ENCODE measurements at places on chromosomes 1 and 21.

DNA sequence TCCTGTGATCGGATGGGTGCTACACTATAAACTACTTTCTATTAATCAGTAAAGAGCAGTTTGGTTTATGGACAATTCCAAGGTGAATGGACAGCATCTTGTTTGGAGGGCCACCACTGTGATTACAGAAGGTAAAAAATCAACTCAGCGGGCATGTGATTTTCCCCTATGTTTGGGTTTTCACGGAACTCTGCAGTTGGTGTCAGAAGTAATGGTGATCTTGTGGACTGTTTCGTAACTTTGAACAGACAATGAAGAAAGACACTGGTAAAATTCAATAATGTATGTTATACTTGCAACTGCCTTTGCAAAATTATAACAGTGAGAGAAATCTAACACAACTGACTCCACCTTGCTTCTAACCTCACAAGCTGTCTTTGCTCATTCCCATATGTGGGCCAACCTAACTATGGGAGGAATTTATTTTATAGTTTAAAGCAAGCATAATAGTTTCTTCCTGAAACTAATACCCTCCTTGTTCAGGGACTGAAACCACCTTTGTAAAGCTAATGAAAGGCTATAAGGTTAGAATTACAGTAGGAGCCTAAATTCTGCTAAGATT, 53.2 kb downstream of the TRIM33 start:
- DNase-seq: no peak

GRCh38 chr1:44594871-44595735, 79.2 kb downstream of the TMEM53 start:
- no peak for DNase-seq

DNA sequence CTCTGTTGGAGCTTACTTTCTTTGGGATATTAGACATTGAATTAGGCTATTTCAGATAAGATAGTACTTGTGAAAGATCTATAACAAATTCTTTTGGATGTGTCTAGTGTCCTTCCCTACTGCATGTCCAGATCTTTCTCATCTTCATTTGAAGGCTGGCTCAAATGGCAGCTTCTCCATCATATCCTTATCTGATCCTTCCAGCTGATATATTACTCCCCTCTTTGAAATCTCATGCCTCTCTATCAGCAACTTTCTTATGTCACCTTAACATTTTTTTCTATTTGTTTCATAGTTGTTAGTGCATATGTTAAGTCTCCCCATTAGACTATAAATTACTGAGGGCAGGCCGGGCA, 17.5 kb downstream of the CAP1 start:
- DNase-seq: no peak

DNA sequence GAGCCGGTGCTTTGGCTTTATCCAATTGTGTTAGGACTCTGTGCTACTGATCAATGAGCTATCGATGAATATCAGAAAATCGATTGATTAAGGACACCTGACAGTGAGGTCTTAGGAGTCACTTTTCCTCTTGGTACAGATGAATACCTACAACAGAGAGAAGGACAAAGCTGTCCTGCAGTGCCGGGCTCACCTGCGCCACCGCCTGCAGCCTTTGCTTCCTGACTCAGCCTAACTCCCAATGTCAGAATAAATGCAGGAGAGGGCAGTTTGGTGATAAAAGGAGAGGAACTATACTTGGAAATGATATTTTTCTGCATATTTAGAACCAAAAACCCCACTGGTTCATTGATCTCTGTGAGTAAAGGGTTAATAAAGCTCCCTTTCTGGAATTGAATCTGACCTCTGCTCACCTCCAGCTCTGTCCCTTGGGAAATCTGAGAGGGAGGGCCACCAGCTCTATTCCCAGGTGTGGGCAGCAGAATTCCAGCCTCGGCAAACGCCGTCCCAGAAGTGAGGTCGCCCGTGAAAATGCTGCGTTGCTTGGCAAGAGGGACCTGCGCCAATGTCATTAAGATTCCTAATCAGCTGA, 39.3 kb downstream of the POFUT2 start:
- no peak for DNase-seq

DNA sequence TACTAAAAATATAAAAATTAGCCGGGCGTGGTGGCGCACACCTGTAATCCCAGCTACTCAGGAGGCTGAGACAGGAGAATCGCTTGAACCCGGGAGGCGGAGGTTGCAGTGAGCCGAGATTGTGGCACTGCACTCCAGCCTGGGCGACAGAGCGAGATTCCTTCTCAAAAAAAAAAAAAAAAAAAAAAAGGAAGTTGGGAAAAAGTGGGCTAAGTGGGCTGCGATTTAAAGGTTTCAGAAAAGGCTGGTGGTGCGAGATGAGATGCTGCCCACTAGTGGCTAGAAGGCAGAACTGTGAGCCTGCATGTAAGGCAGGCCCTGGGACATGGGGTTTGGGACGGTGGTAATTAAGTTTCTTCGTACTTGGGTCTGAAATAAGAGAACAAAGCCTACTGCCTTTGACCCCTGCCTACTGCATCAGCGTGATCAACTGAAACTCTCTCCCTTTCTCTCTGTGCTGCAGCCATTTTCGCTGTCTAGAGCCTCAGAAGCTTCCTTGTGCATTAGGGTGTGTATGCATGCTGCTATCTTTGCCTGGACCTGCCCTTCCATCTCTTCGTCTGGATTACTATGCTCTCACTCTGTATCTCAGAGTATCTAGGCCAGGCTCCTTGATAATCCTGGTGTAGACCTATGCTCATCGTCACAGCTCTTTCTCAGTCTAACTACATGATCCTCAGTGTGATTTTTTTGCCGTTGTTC, 12.4 kb downstream of the FMOD start:
- DNase-seq: no peak

DNA sequence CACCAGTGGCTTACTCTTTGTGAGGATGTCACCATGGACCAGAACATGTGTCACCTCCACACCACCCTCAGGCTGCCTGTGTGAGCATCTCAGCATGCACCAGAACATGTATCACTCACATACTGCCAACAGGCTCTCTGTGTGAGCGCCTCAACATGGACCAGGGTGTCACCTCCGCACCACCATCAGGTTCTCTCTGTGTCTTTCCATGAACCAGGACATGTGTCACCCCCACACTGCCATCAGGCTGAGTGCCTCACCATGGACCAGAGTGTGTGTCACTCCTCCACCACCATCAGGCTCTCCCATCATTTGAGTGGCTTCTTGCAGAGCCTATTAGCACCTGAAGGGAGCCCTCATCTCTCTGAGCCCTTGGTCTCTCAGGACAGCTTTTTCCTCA, 125.2 kb downstream of the ZNF648 start:
- DNase-seq: no peak

- no peak for DNase-seq
Observed at GRCh38 chr1:44251989-44252671, 38.9 kb downstream of the DMAP1 start.

- DNase-seq: no peak
Observed at GRCh38 chr1:221783936-221784335, 42.0 kb upstream of the DUSP10 start.

GRCh38 chr1:171113382-171113781, 22.7 kb downstream of the FMO3 start:
- DNase-seq: no peak

DNA sequence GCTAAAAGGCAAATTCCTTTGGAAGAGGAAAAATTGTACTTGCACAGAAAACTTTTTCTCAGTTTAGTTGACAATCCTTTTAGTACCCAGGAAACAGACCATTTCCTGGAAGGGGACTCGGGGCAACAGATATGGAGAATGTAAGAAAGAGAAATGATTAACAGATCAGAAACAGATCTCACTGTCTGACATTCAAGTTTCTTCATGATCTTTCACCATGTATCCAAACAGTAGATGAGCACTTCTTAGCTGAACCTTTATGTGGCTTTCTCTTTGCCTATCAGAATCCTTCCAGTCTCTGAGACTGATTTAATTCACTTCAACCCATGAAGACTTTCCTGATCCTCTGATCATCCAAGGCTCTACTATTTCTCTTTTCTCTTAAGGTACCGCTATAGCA, 2.7 kb downstream of the TTLL7 start:
- DNase-seq: no peak

- DNase-seq: no peak
Observed at GRCh38 chr1:234545517-234546386, 64.2 kb downstream of the IRF2BP2 start.

DNA sequence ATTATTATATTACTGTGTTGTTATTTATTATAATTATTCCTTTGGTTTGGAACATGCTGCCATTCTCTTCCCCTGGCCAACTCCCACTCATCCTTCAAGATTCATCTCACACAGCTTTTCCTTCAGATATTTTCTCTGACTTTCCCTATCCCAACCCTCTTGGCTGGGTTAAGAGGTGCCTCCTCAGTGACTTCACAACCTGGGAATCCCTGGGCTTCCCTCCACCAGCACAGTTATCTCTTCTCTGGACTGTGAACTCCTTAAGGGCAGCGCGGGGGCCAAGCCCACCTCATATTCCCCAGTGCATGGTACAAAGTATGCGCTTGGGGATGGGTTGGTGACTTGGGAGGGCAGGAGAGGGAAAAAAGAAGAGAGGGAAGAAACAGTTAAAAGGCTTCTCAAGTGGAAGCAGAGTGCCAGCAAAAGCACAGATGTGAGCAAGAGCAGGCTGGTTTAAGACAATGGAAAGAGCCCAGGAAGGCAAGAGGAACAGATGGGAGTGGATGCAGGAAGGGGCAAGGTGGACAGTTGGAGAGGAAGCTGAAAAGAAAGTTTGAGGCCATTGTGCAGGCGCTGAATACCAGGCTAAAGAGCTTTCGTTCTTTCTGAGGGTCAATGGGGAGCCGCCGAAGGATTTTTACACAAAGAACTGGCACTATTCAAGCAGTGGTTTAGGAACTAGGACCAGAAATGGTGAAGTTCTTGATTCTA, 132.3 kb downstream of the BEND5 start:
- DNase-seq: no peak

GRCh38 chr1:235108185-235108593, 20.4 kb downstream of the TOMM20 start:
- DNase-seq: no peak

DNA sequence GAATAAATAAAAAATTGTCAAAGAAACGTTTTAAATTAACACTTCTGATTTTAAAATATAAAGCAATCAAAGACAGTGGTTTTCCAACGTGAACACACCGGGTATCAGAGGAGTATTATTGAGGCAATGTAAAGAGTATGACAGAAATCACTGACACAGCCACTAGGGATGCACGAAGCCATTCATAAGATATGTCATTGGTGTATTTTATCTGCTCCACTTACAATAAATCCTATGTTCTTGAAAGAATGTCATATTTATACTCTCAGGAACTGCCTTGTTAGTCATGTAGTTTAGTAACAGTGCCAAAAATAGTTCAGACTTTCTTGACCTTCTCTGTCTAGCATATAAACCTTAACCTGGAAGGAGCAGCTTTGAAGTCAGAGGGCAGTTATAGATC, 835.0 kb upstream of the NCAM2 start:
- DNase-seq: no peak

DNA sequence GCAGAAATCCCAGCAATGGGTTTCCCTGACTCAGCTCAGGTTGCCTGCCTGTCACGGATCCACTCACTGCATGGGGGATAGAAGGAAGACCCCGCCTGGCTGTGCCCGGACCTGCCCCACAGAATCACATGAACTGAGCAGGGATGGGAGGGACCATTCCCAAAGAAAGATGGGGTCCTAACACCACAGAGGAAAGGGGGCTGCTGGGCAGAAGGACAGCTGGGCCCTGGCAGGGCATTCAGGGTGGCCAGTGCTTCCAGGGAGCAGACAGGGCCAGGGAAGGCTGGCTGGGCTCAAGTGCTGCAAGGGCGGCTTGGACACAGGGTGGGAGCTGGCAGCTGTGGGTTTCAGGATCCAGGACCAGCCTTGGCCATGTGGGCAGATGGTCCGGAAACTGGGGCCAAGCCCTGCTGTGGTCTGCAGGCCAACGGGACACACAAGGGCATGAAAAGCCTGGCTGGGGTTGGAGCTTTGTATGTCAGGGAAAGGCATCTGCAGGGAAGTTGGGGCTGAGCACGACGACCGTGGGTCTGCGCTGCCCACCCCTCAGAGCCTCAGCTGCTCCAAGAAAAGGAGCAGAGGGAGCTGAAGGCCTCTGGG, 723.9 kb downstream of the PTPRU start:
- DNase-seq: no peak

- no peak for DNase-seq
Observed at GRCh38 chr1:200392625-200393185, 17.1 kb downstream of the ZNF281 start.

- DNase-seq: no peak
Observed at GRCh38 chr1:151553659-151554058, 13.6 kb downstream of the TUFT1 start.

- no peak for DNase-seq
Observed at GRCh38 chr1:234440348-234440747, 38.6 kb downstream of the TARBP1 start.

- no peak for DNase-seq
Observed at GRCh38 chr1:230191079-230191804, 124.2 kb downstream of the GALNT2 start.

Data from AG09309 (cell line).